ENCODE measurements at places on chromosomes 4 and X.
A peak's percentile ranks its signal among the peaks of the same experiment; 100 is the strongest.

GRCh38 chr4:73814679-73815078 lies 21.8 kb upstream of the CXCL6 start:
- DNase-seq, result no peak

DNA sequence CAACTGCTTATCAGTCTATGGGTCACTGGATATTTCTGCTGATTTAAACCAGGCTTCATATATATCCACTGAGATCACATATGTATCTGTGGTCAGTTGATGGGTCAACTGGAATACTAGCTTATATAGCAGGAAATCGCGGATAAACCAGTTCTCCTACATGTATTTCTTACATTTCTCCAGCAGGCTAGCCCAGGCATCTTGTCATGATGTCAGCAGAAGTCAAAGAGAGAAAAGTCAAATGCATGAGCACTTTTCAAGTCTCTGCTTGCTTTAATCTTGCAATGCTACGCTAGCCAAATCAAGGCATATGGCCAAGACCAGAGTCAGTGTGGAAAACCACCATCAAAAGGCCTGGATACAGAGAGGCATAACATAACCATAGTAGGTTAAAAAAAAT lies 1008.8 kb upstream of the DIAPH2 start:
- DNase-seq, result no peak

- DNase-seq, result no peak
These were observed 409 bp downstream of the UGDH start for GRCh38 chr4:39526765-39527295.

GRCh38 chr4:168335621-168336020 lies 17.1 kb upstream of the DDX60 start:
- DNase-seq, result peak; percentile 33

- no peak for DNase-seq
These were observed 161.8 kb downstream of the RPA4 start for GRCh38 chrX:97045470-97045869.

GRCh38 chrX:2685886-2686285 lies 5.2 kb upstream of the CD99 start:
- DNase-seq, result no peak

Data from fibroblast of gingiva (primary cell).